NCI-H1417 (cell line): ENCODE measurements at places on chromosomes 7 and 10.

DNA sequence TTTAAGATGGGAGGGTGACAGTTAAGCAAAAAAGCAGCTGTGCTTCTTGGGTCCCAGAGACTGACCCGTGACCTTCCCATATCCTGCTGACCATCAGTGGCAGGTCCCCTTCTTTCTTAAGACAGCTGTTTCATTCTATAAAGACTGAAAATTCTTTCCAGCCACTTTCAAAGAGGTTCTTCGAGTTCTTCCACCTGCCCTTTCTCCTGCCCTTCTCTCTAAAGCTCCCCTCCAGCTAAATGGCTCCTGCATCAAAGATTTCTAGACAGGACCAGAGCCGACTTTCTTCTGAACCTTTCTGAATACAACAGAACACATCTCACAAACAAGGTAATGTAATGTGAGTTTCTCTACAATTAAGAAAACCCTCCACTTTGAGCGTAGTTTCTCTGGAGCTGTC is 180.8 kb downstream of the SFMBT2 start:
- DNase-seq: no peak

- DNase-seq: no peak
Observed at GRCh38 chr7:29424295-29424983, 139.2 kb upstream of the PRR15 start.

- no peak for DNase-seq
Observed at GRCh38 chr7:4964506-4964905, 5.5 kb upstream of the MMD2 start.

DNA sequence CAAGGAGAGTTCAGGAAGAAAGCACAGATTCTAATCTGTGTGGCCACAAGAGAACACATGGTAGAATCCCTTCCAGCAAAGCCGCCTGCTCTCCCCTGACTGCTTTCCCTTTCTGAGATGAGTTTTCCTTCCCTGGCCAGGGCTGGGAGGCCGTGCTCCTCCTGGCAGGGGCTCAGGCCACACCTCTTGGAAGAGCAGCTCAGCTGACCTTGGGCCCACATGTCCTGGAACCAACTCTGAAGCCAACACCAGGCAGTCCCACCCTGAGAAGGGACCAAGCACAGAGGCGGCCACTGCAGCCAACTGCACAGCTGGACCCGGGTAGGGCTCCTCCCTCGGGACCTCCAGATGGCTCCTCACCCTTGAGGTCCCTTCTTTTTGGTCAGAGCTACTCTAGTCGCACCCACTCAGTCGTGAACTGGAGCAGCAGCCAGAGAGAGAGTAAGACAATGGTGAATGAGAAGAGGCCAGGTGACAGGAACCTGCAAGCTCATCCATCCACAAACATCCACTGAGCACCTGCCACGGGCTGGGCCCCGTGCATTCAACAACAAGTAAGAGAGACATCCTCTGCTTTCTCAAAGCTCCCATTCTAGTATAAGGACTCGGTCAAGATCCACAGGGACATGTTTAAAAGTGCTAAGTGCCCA is 40.3 kb downstream of the FAM53B start:
- no peak for DNase-seq

DNA sequence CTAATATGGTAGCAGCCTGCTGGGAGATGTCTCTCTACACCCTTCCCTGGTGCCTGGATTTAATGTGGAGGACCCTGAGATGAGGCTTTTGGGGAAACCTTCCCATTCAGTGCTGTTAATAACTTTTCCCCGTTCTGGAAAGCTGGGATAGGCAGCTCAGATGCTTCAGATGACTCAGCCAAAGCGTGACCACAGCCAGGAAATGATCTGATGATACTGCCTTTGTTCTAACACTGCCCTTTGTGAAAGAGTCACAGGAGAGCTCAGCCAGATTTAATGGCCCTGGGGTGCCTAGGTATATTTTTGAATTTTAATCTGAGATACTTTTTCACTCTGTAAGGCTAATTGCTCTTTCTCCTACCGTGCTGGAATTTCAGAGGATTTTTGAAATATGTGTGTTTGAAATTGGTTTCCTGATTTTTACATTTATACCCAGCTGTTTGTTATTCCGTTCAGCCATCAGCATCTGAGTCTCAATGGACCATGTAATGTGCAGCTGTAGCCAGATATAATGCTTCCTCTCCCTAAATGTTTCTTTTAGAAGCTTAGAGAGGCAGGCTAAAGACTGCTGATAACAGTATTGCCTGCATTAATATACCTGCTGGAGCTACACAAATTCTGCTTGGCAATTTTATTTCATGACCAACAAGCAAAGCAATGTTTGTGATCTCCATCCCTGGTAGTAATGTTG is 17.8 kb downstream of the CELF2 start:
- DNase-seq: no peak

GRCh38 chr10:105278439-105278838 is 637.3 kb downstream of the SORCS3 start:
- DNase-seq: no peak

GRCh38 chr10:6269432-6269831 is 66.7 kb downstream of the PFKFB3 start:
- no peak for DNase-seq
